Naive B cell (primary cell): ENCODE measurements at places on chromosomes 1 and 21.

- DNase-seq: no peak
These were observed 63.6 kb downstream of the KCNT2 start for GRCh38 chr1:196544617-196545016.

DNA sequence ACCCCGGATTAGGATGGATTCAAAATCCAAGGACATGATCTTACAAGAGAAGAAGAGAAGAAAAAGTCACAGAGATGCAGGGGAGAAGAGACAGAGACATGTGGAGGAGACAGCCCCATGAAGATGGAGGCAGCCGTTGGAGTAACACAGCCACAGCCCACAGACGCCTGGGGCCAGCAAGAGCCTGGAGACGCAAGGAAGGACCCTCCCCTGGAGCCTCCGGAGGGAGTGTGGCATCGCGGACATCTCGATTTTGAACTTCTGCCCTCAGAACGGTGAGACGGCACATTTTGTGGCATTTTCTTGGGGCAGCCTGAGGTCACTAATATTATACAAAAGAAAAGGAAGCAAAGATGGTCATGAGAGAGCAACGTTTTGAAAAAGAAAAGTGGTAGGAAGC, 28.8 kb downstream of the ABCG1 start:
- DNase-seq: no peak

DNA sequence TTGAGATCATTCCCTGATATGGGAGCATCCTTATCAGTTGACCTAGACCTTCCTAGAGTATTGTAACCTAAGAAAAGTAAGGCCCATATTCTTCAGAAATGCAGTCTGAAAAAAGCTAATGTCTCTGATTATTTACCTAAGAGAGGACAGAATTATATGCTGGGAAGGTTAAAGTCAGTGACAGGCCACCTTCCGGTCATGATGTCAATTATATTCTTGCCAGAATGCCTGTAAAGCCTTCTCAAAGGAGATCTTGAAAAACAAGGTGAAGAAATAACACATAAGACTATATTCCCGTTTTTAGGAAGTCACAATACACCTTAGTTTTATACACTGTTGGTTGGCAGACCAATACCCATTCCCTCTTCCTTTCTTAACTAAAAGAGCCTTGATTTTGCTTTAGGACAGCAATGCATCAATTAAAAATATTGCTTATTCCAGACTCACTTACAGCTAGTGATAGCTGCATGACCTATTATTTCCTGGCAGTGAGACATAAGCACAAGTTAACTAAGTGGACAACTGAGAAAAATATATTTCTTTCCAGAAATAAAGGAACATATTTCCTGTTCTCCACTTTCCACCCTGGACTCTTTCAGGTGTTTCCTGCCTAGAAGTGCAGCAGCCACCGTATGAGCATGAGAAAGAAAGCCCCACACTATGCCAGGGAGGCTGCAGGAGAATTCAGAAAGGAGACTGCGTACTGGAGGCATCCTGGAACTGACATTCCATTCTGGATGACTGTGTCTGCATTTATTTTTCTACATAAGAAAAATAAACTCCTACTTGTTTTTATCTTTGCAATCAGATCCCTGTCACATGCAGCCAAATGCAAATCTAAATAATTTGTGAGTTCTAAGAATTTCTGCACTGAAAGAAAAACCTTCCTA, 332.9 kb upstream of the PTBP2 start:
- DNase-seq: no peak

- DNase-seq: no peak
These were observed 238.2 kb downstream of the NRIP1 start for GRCh38 chr21:14826630-14827029.

DNA sequence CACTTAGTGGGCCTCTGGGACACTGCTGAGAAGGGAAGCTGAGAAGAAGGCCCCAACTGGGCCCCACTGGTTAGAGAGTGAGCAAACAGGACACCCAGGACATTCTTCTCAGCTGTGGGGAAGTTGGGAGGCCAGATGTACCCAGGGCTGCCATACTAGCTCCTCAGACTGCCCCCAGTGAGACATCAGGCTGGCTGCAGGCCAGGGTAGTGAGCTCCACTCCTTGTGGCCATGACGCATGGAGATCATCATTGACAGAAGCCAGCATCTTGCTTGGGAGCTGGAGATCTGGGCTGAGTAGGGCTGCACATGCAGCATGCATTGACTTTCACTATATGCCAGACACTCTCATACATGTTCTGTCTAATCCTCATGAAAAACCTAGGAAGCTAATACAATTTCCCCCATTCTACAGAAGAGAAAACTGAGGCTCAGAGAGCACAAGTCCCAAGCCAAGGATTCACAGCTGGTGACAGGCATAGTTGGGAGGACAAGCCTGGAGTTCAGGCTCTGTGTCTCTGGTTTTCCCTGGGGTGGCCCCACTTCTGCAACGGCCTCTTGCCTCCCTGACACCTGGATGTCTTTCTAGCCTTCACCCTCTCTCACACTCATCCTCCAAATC, 24.1 kb upstream of the MYCL start:
- DNase-seq: no peak

DNA sequence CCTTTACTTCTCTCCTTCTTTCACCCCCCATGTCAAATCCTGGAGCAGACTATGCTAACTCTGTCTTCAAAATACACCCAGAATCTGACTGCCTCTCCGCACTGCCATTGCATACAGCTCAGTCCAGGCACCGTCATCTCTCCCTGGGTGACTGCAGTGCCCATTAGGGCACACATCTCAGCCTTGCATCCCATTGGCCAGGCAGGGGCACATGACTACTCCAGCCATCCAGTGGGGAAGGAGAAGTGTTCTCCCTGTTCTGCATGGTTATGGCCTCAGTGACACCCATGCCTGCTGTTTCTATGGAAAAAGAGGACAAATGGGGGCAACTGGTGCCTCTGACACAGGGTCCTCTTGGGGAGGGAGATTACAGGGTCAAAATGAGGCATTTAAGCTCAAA, 270.5 kb downstream of the MATN1 start:
- no peak for DNase-seq

DNA sequence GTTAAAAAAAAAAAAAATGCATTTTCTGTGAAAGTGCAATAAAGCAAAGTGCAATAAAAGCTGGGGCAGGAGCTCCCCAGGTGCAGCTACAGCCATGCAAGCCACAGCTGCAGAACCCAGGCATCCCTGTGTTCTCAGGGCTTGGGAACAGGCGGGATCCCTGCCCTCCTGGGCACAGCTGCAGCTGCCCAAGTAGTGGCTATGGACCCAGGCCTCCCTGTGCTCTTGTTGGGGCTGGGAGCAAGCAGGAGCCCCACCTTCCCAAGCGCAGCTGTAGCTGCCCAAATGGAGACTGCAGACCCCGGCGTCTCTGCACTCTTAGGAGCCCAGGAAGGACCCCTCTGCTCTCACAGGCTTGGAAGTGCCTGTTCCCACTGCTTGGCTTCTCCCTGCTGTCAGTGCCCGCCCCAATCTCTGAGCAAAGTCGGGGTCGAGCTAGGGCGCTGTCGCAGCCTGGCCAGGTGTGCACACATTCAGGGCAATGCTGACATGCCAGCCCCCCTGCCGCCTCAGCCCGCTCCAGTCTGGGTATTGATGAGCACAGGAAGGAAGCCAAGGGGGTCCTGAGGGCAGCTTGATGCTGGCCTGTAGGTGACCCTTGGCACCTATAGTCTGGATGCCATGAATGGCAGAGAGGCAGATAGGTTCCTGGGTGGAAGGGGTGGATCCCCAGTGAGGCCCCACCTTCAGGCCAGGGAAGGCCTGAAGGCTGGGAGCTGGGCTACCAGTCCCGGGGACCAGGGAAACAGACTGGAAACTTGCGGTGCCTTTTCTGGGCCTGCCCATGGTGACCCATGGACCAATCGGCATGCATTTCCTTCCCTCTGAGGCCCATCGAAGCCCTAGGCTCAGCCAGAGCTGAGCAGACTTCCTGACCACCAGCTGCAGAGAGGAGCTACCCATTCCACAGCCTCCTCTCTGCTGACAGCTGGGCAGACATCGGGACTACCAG, 58.6 kb downstream of the RRAGC start:
- no peak for DNase-seq

DNA sequence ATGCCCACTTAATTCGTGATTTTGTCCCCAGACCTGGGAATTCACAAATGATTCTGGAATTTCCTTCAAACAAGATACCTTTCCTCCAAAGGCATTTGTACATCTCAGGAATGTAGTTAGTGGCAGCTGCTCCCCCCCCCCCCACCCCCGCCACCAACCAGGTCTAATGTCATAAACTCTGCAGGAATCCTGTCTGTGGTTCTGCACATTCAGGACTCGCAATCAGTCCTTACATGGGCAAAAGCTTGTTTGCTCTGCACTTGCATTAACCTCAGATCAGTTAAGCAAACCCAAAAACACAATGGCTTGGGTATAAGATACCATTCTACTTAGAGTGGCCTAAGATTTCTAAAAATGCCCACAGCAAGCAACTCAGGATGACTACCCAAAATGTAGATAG, 143.8 kb downstream of the TGFB2 start:
- DNase-seq: no peak

DNA sequence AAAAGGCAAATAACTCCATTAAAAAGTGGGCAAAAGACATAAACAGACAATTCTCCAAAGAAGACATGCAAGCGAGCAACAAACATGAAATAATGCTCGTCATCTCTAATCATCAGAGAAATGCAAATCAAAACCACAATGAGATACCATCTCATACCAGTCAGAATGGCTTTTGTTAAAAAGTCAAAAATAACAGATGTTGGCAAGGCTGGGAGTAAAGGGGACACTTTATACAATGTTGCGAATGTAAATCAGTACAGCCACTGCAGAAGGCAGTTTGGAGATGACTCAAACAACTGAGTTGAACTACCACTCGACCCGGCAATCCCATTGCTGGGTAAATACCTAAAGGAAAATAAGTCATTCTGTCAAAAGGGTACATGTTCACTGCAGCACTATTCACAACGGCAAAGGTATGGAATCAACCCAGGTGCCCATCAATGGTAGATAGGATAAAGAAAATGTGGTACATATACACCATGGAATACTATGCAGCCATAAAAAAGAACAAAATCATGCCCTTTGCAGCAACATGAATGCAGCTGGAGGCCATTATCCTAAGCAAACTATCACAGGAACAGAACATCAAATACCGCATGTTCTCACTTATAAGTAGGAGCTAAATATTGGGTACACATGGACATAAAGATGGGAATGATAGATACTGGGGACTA, 25.9 kb downstream of the TSPAN2 start:
- DNase-seq: no peak

GRCh38 chr21:42112857-42113256, 41.7 kb downstream of the UMODL1 start:
- DNase-seq: no peak

DNA sequence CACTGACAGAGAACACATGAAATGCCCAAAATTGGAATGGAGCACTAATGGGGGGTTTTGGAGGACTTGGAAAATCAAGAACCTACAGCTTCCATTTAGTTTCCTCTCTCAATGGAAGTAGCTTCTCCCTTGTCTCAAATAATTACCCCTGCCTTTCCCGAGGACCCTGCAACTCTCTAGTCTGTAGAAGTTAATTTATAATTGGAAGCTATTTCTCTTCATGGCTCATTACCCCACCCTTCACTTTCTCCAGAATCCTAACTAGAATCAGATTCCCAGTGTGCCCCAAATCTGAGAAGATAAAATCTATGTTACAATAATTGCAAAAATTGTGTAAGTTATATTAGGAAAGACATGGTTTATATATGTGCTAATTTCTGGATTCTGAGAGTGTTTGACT, 181.5 kb upstream of the ATP1B1 start:
- no peak for DNase-seq

- no peak for DNase-seq
These were observed 19.5 kb upstream of the ETV3 start for GRCh38 chr1:157157501-157158190.

- DNase-seq: no peak
These were observed 48.6 kb downstream of the EXO1 start for GRCh38 chr1:241896670-241896962.
